Activated naive CD4-positive, alpha-beta T cell treated with anti-CD3 and anti-CD28 coated beads for 36 hours (primary cell): ENCODE measurements at places on chromosomes 7 and 10.

DNA sequence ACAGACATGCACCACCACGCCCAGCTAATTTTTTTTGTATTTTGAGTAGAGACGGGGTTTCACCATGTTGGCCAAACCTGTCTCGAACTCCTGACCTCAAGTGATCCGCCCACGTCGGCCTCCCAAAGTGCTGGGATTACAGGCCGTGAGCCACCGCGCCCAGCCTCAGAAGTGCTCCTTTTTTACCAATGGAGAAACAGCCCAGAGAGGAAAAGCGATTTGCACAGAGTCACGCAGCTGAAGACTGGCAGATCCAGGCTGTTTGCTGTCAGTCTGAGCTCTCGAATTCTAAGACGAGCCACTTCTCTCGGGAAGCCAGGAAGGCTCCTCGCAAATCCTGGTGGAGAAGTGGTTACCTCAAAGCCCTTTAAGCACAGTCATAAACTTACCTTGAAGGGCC lies 57.4 kb upstream of the SDK1 start:
- DNase-seq = no peak

DNA sequence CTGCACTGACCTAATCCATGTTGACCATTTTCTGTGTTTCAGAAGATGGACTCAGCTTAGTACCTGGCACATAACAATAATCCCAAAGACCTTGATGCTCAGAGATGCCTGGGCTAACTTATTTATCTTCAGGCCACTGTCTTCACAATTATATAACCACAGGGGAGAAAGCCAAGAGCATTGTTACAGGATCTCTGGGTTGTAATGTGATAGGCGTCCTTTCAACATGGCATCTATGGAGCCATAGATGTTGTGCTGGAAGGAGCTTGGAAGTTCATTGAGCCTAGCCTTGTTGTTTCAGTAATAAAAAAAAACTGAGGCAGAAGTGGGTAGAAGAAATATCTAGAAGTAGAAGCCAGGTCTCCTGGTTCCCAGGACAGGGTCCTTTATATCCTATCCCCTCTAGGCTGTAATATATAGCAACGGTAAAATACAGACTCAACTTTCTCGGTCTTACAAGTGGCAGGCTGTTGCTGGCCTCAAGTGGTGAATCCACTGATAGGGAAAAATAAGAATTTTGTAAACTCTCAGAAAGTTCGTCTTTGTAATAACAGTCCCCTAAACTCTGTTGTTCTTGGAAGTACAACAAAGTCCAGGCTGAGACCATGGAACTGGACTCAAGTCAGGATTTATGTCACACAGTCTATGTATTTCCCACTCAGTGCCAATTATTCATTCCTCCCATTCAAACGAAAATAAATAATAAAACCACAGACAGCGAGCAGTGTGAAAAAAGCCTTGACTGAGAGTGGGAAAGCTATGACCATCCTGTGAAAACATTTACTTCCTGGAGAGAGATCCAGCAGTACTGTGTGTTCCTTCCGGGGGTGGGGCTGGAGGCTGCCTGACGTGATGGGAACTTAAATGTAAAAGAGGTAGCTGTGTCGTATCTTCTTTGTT lies 277.6 kb downstream of the REEP3 start:
- DNase-seq = peak; percentile 10

- DNase-seq = peak; percentile 90
Measured at GRCh38 chr7:143263266-143264195, at the start of gene GSTK1. TSS of gene GSTK1 (plus strand) at chr7:143263441. CDS start at chr7:143263514, 73 bp downstream.

- DNase-seq = peak; percentile 2
Measured at GRCh38 chr7:45181286-45181960, 23.8 kb downstream of the RAMP3 start.

DNA sequence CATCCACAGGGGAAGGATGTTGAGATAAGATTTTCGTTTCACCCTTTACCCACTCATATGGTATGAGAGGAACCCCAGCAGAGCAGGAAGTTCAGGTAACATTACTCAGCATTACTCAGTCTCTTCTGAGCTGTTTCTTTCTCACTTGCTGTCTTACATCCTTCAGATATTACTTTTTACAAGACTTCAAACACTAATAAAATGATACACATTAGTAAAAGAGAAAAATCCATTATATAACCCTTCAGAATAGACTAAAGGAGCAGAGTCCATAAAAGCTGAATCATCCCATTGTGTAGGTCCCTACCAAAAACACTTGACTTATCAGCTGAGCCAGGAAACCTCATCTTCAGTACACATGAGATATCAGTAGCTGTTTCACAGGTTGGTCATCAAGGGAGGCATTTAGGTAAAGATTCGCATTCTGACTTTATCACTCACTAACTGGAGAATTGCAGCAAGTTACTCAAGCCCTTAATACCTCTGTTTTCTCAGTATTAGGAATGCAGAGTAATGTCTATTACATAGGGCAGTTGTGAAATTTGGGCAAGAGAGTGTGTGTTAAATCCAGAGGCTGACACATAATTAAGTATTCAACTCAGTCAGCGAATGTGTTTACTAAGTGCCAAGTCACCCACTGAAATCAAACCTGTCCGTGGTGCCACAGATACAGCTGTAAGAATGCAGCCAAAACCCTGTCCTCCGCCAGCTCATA lies 44.7 kb downstream of the KLF6 start:
- DNase-seq = no peak

DNA sequence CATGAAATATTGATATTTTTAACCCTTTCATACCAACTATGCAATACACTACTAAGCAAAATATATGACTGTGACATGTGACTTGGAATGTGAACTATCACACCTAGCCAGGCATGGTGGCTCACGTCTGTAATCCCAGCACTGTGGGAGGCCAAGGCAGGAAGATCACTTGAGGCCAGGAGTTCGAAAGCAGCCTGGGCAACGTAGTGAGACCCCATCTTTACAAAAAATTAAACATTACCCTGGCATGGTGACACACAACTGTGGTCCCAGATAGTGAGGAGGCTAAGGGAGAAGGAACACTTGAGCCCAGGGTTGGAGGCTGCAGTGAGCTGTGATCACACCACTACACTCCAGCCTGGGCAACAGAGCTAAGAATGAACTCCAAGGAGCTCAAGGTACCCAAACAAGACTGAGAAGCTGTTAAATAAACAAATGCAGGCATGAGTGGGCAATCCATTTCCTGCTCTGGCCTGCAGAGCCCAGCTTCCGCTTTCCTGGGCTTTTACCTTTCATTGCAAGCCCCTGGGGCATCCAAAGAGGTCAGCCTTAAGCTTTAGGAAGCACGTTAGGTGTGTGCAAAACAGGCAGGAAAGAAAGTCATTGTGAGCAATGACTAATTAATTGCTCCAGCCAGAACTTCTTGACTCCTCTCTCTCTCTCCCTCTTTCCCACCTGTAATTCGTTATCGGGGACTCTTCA lies 162.1 kb upstream of the FOXK1 start:
- no peak for DNase-seq

GRCh38 chr7:151863386-151864079 lies 13.4 kb downstream of the PRKAG2 start:
- peak; percentile 24 for DNase-seq

GRCh38 chr10:90849956-90850749 lies 7.7 kb downstream of the HTR7 start:
- no peak for DNase-seq

GRCh38 chr7:156232931-156233705 lies 407.5 kb upstream of the RNF32 start:
- DNase-seq = no peak

DNA sequence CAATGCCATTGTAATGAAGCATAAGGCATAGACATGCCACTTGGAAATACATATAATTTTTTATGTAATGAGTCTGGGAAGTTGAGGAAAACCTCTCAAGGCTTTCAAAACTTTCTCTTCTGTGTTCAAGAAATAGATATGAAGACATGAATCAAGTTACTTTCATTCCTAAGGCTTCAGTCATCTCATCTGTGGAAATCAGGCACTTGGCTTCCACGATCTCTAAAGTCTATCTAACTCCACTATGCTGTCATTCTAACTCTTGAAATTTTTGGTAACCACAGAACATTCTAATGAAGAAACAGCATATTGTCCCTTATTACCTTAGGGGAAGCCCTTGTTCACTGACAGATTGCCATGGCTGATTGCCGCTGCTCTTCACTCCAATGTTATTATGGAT lies 242.6 kb downstream of the CNTNAP2 start:
- no peak for DNase-seq

DNA sequence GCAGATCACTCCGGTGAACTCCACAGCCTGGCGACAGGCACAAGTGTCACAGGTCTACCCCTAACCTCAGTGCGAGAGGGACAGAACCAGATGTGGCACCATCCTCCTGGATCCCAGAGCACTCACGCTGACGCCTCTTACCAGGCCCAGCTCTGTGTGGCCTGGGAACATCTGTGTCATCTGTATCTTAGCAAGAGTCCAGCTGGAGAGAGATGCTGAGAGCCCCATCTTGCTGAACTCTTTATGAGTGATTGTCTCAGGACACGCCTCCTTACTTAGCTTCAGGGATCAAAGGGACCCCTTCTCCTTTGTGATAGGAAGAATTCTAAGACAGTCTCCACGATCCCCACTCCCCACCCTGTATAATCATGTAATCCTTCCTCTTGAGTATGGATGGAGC lies 10.0 kb upstream of the PROSER2 start:
- no peak for DNase-seq

DNA sequence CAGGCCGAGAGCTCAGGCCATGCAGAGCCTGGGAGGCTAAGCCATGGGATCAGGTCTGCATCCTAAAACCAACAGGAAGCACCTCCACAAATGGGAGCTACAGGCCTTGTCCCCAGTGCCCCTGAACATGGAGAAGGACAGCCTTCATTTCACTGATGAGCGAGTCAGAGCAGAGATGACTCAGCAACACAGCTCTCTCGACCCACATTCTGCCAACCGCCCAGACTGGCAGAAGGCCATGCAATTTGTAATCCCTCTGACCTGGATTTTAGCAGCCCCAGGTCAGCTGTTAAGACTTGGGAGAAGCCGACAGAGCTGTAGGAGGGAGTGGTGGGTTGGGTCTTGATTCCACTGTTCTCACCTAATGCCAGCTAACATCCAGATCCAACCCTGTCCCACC lies 25.5 kb downstream of the VOPP1 start:
- DNase-seq = peak; percentile 78

GRCh38 chr7:4527988-4528636 lies 154.0 kb upstream of the FOXK1 start:
- no peak for DNase-seq

DNA sequence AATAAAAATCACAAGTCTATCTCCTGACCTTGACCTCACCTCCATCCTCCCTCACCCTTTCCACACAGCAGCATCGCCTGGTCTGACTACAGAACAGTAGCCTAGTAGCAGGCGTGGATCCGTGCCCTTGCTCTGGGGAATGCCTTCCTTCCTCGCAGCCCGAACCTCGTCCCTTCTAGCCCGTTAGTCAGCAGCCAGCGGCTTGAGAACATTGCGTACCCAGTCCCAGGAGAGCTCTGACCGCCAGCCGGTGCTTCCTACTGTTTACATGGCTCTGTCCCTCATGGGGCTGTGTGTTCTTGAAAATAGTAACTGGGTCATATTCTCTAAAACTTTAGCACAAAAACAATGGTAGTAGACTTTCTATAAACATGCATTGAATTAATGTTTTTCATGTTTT lies 682.7 kb upstream of the IGFBP3 start:
- DNase-seq = no peak

DNA sequence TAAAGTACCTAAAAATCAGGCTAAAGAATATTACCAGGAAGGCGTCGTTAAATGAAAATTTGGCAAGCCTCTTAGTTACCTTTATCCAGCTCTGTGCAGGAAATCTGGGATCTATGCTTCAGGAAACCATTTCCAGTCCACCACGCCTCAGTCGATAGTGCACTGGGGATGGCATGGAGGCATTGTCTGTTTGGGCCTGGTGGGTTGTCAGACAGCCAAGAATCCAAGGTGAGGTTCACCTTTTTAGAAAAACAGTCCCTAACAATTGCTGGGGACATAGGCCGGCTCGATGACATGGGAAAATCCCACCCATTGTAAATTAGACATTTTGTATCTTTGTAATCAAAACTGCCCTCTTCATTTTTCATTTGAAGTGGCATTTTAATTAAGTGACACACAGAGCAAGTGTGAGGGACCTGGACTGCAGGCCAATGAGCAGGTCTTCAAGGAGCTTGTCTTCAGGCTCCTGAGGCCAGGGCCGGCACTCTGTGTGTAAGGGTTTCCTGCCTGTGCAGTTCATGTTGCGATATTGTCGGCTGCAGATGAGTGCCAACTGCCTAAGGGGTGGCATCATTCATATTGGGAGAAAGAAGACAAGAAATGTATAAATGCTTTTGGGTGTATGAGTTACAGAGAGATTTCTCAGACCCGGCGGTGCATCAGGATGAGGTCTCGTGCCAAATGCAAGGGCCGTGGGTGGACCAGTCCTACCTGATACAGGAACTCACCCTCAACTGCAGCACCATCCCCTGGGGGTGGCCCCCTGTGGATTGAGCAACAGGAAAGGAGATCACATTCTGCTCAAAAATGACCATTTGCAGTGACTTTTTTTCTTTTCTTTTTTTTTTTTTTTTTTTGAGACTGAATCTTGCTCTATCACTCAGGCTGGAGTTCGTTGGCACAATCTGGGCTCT lies 80.8 kb downstream of the PTPRE start:
- DNase-seq = no peak

- DNase-seq = no peak
Measured at GRCh38 chr10:34396663-34397062, 418.4 kb downstream of the PARD3 start.

DNA sequence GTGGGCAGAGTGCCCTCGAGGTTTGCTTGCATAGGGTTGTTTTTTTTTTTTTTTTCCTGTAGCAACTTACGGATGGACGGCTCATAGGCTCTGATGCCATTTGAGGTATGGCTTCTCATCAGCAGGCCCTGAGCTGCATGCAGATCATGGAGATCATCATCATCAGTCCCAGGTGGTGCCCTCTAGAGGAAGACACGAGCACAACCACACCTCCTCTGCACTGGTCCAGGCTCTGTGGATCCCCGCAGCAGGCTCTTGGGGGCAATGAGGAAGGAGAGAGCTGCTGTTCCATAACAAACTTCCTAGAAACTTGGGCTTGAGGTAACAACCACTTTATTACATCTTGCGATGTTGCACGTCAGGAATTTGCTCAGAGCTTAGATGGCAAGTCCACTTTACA lies 132.7 kb upstream of the CXCL12 start:
- DNase-seq = peak; percentile 8

GRCh38 chr10:6518791-6519429 lies 61.2 kb downstream of the PRKCQ start:
- peak; percentile 49 for DNase-seq

DNA sequence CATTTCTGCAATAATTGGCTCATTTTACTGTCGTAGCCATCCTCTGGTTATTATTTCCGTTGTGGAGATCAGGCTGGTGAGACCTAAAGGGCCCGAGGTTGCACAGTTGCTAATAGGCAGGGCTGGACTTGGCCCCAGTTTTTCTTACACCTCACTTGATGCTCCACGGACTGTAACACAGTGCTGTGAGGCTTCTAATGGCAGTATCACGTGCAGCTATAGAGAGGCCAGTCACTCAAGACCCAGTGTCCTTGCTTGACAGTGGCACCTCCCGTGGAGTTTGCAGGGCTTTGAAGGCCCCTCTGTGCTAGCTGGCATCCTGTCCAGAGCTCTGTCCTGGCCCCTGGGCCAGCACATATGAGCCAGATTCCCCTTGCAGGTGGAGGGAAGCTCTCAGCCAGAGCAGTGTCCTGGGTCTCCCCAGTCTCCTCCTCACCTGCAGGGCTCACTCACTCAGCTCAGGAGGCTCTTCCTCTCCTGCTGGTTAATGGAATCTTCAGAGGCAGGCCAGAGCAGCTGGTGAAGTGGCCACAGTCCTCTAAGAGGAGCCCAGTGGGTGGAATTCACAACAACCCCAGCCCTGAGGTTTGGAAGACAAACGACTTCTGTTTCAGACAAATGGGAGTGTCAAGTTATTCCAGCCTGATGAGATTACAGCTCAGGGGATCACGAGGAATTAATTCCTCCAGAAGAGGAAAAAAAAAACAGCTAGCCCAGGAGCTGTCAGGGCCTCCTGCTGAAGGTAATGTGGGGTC lies 114.2 kb upstream of the FAM180A start:
- no peak for DNase-seq
